ENCODE measurements at places on chromosomes 2 and 18.

DNA sequence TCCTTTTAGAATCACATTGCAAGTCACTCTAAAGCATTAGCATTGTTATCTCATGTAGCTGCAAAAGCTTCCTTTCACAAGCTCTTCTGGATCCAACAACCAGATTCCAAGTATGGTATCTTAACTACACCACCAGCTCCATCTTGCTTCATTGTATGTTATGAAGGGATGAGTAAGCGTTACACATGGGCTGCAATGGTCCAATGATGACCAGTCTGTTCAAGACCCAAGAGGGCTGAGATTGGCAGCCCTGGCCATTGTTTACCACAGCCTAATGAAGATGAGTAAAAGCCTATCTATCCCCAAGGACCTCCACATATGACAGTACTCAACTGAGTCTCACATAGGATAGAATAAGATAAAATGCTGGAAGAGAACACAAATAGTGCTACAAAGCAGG is 6.3 kb downstream of the CFLAR start:
- DNase-seq: no peak

DNA sequence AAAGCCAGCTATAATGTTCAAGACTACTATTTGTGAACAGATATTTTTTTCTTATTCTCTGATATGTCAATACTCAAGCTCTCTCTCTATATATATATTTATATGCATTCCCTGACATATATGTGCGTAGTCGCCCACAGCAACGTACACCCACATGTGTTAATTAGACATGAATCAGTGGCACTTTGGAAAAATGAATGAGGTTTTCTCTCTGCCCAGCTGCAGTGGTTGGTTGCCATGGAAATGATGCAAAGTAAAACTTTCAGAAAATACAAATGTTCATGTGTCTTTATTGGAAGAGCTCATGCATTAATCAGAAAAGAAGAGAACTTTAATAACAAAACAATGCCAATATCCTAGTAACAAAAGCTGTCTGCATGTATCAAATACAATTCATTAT is 34.7 kb downstream of the UNC80 start:
- no peak for DNase-seq

DNA sequence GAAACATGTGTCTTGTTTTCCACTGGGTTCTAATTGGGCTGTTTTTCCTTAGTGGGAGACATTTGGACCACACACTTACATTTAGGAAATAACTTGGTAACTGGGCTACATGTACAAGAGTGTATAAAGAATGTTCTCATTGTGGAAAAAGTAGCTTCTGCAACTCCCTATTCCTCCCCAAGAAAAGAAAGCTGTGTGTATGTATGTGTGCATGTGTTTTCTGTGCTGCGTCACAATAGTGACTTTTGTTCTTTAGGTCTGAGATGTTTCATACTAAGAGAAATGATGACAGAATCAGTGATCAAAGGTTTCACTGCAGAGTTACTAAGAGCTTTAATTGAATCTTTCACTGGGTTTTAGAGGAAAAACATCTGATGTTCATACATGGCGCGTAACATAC is 82.7 kb downstream of the TANC1 start:
- no peak for DNase-seq

DNA sequence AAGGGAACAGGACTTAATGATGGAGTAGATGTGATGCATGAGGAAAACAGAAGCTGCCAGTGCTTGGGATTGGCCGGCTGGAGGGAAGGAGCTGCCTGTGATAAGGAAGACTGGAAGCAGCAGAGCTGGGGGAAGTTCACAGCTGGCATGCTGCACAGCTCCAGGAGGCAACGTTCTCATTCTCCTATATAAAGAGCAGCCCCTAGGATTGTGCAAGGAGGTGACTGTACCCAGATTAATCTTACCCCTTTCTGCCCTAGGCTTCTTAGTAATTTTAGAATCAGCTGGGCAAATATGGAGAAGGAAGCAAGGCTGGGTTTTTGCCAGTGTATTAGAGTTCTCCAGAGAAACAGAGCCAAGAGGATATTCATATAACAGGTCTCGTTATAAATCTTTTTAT is 155.8 kb downstream of the ALPK2 start:
- no peak for DNase-seq

GRCh38 chr2:221572821-221573429 is 821 bp upstream of the EPHA4 start:
- DNase-seq: peak; percentile 9

GRCh38 chr2:67312871-67313270 is 84.3 kb upstream of the ETAA1 start:
- DNase-seq: no peak
